ENCODE measurements at places on chromosomes 7 and 10. TPM values are rescaled to one million over a fixed set of nuclear protein-coding genes. Genes with fewer than 3 reads are reported as not detected.

SUN3 gene
- not detected for total RNA-seq

AKR1C8 gene
- total RNA-seq: 3.6 TPM

HOXA2 gene
- 1.7 TPM for total RNA-seq

ZSCAN25 gene
- 12.3 TPM for total RNA-seq

HBP1 gene
- 186 TPM for total RNA-seq

VWC2 gene
- under 0.01 TPM for total RNA-seq

GRB10 gene
- total RNA-seq: 109 TPM

All from subcutaneous adipose tissue (tissue), 4 donors.